ENCODE measurements at places on chromosomes 7 and 10.

DNA sequence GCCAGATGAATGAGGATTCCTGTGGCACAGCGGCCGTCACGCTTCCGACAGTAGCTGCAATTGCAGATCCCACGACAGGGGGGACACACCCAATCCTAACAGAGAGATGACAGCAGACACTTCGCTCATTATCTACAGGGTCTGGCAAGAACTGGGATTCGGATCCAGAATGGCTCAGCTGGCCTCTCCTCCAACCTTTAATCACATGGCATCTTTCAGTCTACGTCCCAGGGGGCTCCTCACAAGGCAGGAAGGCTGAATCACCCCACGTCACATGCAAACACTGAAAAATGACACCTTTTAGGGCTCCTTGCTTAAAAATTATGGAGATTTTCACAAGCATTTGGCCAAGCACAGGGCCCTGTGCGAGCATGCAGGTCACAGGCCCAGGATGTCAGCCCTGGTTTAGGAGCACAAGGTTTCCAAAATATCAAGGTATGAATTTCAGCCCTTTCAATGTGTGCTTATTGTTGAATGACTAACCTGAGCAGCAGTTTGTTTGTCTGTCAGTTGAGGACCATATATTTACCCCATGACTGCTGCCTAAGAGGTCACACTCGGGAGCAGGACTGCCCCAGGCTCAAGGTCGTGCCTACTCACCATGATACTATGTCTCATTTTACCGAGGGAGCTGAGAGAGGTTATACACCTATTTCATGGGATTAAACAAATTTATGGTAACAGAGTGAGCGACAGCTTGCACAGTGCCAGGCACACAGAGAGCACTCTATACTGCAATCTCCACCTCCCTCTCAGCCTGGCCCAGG is 42.5 kb downstream of the CDCA7L start:
- DNase-seq = no peak

GRCh38 chr7:125316466-125316865 is 386.8 kb upstream of the POT1 start:
- no peak for DNase-seq

DNA sequence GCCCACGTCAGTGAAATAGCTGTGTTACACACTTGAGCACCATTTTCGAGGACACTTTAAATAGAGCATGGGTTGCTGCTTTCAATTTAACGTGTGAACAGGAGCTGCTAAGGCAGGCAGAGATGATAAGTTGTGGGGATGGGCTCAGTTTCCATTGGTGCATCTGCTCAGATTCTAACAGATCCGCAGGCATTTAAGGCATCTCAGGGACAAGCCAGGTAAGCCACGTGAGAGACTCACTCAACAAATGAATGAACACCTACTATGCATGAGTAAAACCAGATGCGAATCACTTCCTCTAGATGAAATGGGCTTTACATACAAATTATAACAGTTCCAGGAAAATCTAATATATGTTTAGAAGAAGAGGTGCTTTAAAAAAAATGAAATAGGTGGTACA is 34.6 kb downstream of the PLXNA4 start:
- DNase-seq = no peak

- DNase-seq = no peak
These were observed 1123.5 kb upstream of the LRRN3 start for GRCh38 chr7:109967406-109967805.

DNA sequence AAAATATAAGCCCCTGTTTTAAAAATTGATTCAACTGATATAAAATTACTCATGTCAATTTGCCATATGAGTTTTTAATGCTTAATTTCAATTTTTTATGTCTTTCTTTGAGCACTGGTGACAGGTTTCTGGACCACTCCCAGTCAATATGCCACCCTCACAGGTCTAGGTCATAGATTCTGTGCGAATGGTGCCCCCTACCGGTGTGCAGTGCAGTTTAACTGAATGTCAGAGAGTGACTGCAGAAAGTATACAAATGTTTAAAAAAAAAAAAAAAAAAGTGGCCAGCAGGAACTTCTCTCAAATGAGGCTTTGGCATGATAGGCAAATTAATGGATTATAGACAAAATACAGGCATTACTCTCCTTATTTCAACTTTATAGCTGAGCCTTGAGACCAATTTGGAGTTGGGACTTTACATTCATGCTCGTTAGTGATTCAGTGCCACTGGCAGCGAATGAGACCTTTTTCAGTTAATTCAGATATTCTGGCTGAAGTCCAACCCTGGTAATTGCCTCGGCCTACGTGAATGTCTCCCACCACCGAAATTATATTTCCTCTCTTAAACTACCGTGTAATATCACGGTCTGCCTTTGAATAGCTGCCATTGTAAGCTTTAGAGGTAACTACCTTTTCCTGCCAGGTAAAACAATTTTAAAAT is 427.6 kb downstream of the PHTF2 start:
- DNase-seq = peak; percentile 13

GRCh38 chr7:74306004-74306729 is 17.0 kb downstream of the CLIP2 start:
- DNase-seq = no peak

DNA sequence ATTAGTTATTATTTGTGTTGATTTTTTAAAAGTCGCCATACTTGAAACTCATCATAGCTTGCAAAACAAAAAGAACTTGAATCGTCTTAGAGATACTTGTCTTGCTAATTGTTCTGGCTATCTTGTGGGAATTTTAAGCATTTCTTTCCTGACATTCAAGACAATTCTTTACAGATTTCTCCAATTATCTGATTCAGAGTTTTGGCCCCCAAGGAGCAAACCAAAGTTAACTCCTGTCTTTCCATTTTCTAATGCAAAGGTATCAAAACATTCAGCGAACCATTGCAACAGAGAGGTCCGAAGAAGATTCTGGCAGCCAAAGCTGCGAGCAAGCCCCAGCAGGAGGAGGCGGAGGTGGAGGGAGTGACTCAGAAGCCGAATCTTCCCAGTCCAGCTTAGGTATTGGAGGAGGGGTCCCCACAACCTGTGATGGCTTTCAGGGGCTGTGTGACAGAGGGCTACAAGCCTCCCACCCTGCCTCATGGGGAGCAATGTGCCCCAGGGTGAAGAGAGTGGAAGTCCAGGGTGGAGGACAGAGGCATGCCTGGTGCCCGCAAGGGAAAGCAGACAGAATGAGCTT is 119.4 kb upstream of the STK17A start:
- no peak for DNase-seq

GRCh38 chr10:132189016-132189415 is 2.3 kb downstream of the DPYSL4 start:
- no peak for DNase-seq

- DNase-seq = no peak
These were observed 12.3 kb downstream of the CISD1 start for GRCh38 chr10:58281092-58281752.

DNA sequence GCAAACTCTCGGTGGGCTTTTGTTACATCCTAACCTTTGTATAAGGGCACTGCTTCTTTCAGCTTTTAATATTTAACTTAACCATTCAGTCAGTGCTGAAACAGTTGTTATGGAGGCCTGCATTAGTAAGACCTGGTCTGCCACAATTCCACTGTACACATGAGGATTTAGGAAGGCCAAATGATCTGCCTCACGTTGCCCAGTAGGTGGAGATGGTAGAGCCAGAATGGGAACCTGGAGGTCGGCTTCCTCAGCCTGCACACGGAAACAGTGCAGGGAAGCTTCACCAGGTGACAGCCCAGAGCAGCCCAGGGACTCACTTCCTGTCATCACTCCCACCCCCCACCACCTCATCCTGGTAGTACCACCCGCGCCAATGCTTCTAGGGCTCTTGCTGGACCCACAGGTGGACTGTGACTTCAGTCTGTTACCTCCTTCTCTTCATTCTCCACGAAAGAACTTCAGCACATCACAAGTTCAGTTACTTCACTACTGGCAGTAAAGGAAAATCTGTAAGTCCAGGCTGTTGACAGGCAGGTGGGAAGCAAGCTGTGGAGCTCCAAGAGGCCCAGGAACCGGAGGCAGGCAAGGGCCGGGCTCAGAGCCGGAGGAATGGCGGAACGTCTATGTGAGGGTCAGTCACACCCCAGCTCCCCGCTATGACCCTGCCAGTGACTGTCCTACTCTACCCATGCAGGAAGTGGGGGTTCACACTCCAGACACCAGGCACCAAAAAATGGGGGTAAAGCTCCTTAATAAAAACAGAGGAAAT is 480.3 kb upstream of the C7orf33 start:
- no peak for DNase-seq

- no peak for DNase-seq
These were observed 22.6 kb upstream of the CREB5 start for GRCh38 chr7:28389504-28390395.

DNA sequence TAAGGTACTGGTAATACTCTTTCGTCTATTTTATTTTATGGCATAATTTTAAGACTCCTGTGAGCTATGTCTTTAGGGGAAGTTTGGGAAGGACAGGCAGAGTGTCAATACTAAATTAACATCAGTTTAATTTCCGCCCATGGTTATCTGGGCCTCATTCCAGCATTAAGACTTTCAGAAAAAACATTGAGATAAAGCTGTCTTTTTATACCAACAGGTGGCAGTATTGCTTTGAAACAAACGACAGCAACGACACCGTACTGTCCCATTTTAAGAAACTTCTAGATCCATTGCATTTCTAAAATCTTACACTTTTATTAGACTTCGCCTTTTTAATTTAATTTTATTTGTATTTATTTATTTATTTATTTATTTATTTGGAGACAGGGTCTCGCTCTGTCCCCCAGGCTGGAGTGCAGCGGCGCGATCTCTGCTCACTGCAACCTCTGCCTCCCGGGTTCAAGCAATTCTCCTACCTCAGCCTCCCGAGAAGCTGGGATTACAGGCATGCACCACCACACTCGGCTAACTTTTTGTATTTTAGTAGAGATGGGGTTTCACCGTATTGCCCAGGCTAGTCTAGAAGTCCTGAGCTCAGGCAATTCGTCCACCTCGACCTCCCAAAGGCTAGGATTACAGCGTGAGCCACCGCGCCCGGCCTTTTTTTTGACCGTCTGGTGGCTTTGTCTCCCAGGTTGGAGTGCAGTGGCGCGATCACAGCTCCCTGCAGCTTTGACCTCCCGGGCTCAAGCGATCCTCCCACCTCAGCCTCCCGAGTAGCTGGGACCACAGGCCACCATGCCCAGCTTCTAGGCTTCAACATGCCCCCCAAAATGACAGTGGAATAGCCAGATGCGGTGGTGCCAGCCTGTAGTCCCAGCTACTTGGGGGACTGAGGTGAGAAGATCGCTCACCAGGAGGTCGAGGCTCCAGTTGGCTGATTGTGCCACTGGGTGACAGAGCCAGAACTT is 78.7 kb upstream of the C1GALT1 start:
- no peak for DNase-seq

GRCh38 chr10:121596689-121597503 is 1.3 kb downstream of the FGFR2 start:
- no peak for DNase-seq

DNA sequence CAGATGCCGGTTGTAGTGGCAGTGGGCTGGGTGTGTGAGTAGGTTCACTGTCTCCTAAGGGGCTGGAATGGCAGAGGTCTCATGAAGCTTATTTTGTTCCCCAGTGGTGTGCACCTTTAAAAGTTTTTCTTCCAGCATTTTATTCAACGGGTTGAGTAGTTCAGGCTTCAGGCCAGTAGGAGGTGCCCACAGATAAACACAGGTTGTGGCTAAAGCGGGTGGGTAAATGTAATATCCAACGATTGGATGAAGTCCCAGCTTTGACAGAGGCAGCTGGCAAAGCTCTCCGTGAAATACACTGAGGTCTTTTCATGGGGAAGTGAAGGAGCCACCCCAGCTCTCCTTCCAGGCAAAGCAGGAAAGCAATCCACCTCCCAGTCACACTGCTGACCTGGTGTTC is 339.8 kb upstream of the LRRTM3 start:
- DNase-seq = no peak

GRCh38 chr7:100676501-100677306 is 3.2 kb downstream of the GNB2 start:
- DNase-seq = no peak

Data from stimulated activated CD4-positive, alpha-beta T cell treated with anti-CD3 and anti-CD28 coated beads, Interleukin-2, amount 100 ng/mL, for 48 hours (primary cell).